ENCODE measurements at places on chromosomes 16 and 17. TPM values are rescaled to one million over a fixed set of nuclear protein-coding genes. Genes with fewer than 3 reads are reported as not detected.

GRCh38 chr17:74202938-74203337 lies 540 bp upstream of the RPL38 start:
- DNase-seq, result no peak

- no peak for DNase-seq
Measured at GRCh38 chr17:68579194-68579927, 21.8 kb downstream of the FAM20A start.

DNA sequence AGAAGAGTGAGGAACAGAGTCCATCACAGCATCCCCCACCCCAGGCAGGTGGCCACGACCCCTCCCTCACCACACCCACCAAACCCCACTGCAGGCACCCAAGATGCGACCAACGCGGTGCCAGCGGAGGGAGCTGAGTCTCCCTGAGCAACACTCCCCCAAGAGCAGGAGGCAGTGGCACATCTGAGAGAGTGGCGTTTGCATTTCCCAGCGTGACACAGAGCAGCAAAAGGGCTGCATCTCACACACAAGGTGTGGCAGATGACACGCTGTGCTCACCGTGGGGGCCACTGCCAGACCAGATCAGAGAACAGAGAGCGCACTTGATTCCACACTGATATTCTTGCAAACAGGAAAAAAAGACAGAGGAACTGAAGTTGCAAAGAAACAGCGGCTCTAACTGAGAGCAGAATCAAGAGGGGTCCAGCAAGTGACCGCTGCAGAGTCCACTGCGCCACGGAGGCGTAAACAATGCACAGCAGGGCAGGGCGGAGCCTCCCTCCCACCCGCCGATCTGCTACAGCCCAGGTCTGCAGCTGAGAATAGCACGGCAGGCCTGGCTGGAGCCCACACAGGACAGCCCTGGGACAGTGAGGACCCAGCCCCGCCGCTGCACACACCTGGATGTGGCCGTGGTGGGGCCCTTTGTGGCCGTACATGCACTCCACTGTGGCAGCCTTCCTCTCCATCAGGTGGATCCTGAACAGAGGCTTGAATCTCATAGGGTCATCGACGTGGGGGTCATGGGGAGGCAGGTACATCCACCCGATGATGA lies 26.0 kb upstream of the C16orf95 start:
- DNase-seq, result no peak

- DNase-seq, result no peak
Measured at GRCh38 chr16:21189311-21189710, 22.1 kb downstream of the ZP2 start.

GRCh38 chr16:86251682-86252081 lies 258.6 kb upstream of the FOXF1 start:
- no peak for DNase-seq

TEKT5 gene
- not detected for total RNA-seq

CLEC10A gene
- 7.2 TPM for total RNA-seq
